GM23248 (cell line): ENCODE measurements at places on chromosomes 5 and 9. TPM values are rescaled to one million over a fixed set of nuclear protein-coding genes. Genes with fewer than 3 reads are reported as not detected.

Gene FBN2
- total RNA-seq, result 63.2 and 70.8 TPM in 2 replicates

DNA sequence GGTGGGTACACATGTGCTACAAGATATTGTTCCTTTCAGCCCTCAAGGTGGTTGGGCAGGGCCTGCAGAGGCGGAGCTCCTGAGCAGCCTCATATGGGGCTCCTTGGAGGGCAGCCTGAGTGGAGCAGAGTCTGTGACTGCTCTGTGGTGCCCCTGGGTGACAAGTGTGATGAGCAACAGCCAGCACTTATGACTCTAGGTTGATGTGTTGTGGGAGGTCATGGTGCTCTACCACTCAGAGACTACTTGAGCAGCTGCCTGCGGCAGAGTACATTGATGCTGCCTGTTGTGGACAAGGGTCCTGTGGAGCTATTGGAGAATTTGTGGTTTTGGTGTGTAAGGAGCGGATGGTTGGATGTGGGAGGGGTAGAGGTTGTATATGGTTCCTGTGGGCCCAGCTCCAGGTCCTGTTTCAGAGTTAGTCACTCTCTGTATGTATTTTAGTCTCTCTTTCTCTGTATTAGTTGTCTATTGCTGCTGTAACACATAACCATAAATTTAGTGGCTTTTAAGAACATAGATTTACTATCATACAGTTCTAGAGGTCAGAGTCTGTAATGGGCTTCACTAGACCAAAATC lies 141.3 kb downstream of the SREK1 start:
- no peaks in the 10 kb centered on the region for H3K27me3 ChIP-seq
- H3K4me3 ChIP-seq, result no peak overlapping the region
- H3K36me3 ChIP-seq, result no peaks in the 10 kb centered on the region
- no peaks in the 10 kb centered on the region for H3K4me1 ChIP-seq

DNA sequence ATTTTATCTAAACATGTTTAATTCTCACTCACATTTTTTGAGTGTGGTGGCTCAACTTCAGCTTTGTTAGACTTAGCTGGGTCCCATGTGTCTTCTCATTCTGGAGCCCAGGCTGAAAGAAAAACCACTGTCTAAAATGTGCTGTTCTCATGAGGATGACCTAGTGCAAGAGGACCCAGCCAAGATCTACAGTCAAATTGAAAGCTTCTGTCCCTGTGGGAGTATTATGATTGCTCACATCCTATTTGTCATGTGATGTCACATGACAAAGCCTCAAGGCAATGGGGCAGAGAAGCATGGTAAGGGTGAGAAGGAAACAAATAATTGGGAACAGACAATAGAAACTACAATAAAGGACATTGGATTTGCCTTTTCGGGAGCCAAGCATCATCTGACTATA lies 113.4 kb upstream of the ASTN2 start:
- no peak overlapping the region for H3K4me3 ChIP-seq
- no peak overlapping the region for H3K27ac ChIP-seq
- peak; percentile 2 for DNase-seq
- H3K27me3 ChIP-seq, result no peaks in the 10 kb centered on the region
- H3K36me3 ChIP-seq, result no peaks in the 10 kb centered on the region

DNA sequence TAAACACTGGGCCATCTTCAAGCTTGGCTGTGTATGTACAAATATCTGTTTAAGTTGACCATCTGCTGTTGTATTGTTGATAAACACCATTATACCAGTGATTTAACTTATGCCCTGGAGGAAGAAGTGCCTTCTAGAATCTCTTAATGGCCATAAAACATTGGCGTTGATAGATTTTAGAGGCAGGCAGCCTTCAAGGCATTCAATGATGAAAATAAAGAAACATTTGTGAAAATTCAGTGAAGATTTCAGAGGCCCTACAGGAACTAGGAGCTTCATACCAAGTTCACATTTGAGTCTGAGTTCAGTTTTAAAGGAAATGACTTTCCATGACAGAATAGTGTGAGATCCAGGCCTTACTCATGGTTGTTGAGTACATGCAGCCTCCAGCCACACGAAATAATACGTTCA lies 52.2 kb downstream of the MAP1B start:
- H3K4me1 ChIP-seq, result peaks cover 72% of the 10 kb centered on the region
- no peaks in the 10 kb centered on the region for H3K36me3 ChIP-seq
- no peaks in the 10 kb centered on the region for H3K27me3 ChIP-seq
- peak; percentile 84 for DNase-seq
- H3K27ac ChIP-seq, result peak overlapping the region; percentile 87

DNA sequence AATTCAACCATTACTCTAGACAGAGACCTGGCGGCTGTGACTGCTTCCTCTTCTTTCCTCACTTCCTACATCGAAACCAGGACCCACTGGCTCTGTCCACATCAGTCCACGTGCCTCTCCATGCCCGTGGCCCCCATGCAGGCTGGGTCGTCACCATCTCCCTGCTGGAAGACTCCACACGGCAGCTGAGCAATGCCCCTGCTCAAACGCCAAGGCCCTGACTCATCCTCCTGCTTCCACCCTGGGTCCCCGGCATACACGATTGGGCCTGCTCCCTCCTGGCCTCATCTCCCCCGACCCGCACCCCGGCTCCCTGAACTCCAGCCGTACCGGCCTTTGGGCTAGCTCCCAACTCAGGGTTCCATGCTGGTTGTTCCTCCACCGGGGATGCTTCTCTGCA lies 67.2 kb upstream of the IER5L start:
- no peaks in the 10 kb centered on the region for H3K27me3 ChIP-seq
- H3K4me3 ChIP-seq, result no peak overlapping the region
- H3K4me1 ChIP-seq, result peaks cover 10% of the 10 kb centered on the region; the same call in 1 of the 2 replicates
- DNase-seq, result peak; percentile 44
